ENCODE measurements at places on chromosomes 1 and 21. TPM values are rescaled to one million over a fixed set of nuclear protein-coding genes. Genes with fewer than 3 reads are reported as not detected.

GRCh38 chr1:21284206-21285054, 5.8 kb downstream of the ECE1 start:
- peak overlapping the region; percentile 35 for H3K4me3 ChIP-seq
- peaks cover 25% of the 10 kb centered on the region for H3K36me3 ChIP-seq
- H3K27me3 ChIP-seq, result no peaks in the 10 kb centered on the region
- no peak for DNase-seq
- peak overlapping the region; percentile 43 for H3K27ac ChIP-seq
- H3K4me1 ChIP-seq, result peaks cover 62% of the 10 kb centered on the region

DNA sequence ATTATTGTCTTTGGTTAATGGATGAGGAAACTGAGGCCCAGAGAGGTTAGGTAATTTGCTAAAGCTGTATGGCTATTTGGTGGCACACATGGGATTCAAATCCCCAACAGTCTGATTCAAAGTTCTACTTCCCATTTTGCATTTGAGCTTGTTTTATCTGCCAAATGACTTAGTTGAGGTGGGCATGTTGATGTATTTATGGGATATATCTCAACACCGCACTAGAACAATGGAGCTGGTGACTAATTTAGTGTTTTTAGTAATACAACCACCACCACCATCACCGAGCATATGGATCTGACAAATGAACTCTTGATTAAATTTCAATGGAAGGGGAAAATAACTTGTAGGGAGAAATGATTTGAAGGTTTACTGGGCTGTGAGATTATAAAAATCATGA, 26.8 kb downstream of the THEM4 start:
- no peak overlapping the region for H3K4me3 ChIP-seq
- DNase-seq, result no peak
- no peaks in the 10 kb centered on the region for H3K27me3 ChIP-seq
- H3K27ac ChIP-seq, result no peak overlapping the region
- peaks cover 9% of the 10 kb centered on the region for H3K4me1 ChIP-seq
- H3K36me3 ChIP-seq, result peaks cover 14% of the 10 kb centered on the region

DNA sequence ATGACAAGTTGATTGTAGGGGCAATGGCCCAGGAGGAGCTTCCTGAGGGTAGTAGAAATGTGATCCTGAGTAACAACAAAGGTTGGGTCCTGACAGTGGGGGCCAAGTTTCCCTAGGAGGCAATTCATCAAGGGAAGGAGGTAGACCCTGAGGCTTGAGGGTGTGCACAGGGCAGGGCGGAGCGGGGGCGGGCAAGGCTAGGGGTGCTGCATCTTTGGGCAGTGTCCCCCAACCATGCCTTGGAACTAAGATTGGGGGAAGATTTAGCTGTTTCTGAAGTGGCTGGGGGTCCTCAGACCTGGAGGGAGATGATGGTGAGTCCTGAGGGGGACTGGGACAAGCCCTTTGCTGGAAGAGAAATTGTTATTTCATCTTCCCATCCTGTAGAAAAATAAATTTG, 50.9 kb downstream of the HUNK start:
- H3K36me3 ChIP-seq, result no peaks in the 10 kb centered on the region
- H3K27me3 ChIP-seq, result no peaks in the 10 kb centered on the region
- DNase-seq, result no peak
- no peaks in the 10 kb centered on the region for H3K4me1 ChIP-seq
- no peak overlapping the region for H3K4me3 ChIP-seq

DNA sequence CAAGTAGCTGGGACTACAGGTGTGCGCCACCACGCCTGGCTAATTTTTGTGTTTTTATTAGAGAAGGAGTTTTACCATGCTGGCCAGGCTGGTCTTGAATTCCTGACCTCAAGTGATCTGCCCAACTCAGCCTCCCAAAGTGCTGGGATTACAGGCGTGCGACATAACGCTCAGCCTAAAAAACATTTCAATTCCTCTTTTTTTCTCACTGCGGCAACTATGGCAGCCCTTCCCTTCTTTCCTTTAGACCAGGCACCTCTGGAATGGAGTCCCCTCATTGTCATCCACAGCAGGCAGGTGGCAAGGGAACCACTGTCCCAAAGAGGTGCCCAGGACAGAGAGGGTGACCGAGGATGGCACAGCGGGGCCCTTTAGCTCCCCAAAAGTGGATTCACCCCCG, 14.1 kb downstream of the CEP104 start:
- no peak for DNase-seq
- no peaks in the 10 kb centered on the region for H3K4me1 ChIP-seq

- H3K27me3 ChIP-seq, result no peaks in the 10 kb centered on the region
- DNase-seq, result no peak
- H3K4me3 ChIP-seq, result no peak overlapping the region
- no peak overlapping the region for H3K27ac ChIP-seq
- H3K4me1 ChIP-seq, result peaks cover 16% of the 10 kb centered on the region
Measured at GRCh38 chr1:202357506-202357905, 9.0 kb downstream of the PPP1R12B start.

- peaks cover 16% of the 10 kb centered on the region for H3K36me3 ChIP-seq
- H3K27me3 ChIP-seq, result peaks cover 61% of the 10 kb centered on the region
- peak; percentile 52 for DNase-seq
- H3K4me1 ChIP-seq, result peaks cover 25% of the 10 kb centered on the region
Measured at GRCh38 chr1:161258439-161259344, at the start of gene PCP4L1. Gene PCP4L1, plus strand, starts transcription at chr1:161258745. Its CDS starts 230 bp downstream, at chr1:161258975.

GRCh38 chr21:35198565-35198964, 149.5 kb upstream of the RUNX1 start:
- H3K36me3 ChIP-seq, result peaks cover 12% of the 10 kb centered on the region
- H3K27me3 ChIP-seq, result no peaks in the 10 kb centered on the region
- peaks cover 54% of the 10 kb centered on the region for H3K4me1 ChIP-seq
- H3K27ac ChIP-seq, result peak overlapping the region; percentile 27
- H3K4me3 ChIP-seq, result peak overlapping the region; percentile 60

GRCh38 chr1:232438476-232438875, 191.5 kb downstream of the SIPA1L2 start:
- H3K4me3 ChIP-seq, result no peak overlapping the region
- H3K27me3 ChIP-seq, result no peaks in the 10 kb centered on the region
- no peaks in the 10 kb centered on the region for H3K4me1 ChIP-seq
- DNase-seq, result no peak
- no peak overlapping the region for H3K27ac ChIP-seq

GRCh38 chr1:218865591-218865990, 308.1 kb upstream of the LYPLAL1 start:
- H3K4me3 ChIP-seq, result no peak overlapping the region
- no peaks in the 10 kb centered on the region for H3K4me1 ChIP-seq
- no peaks in the 10 kb centered on the region for H3K27me3 ChIP-seq
- no peak for DNase-seq
- no peaks in the 10 kb centered on the region for H3K36me3 ChIP-seq

DNA sequence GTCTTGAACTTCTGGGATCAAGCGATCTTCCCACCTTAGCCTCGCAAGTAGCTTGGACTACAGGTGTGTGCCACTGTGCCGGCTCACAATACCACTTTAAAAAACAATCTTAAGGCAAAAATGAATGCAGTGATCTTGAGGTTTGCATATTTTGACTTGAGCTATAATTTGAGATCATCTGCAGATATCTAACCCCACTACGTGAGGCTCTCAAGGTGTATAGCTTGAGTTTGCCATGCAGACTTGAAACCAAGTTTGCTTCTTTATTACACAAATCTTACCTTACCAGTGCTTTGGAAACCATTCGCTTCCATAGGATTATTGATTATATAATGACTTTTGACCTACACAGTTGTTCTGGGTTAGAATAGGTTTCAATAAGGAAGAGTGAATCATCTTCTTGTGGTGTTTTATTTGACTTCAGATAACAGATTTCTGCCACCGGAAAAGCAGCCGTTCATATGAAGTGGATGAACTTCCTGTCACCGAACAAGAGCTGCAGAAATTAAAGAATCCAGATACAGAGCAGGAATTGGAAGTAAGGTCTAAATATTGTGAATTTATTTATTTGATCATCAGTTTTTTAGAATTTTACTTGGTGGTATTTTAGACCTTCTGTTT, 155.1 kb downstream of the VPS13D start:
- peaks cover 41% of the 10 kb centered on the region for H3K4me1 ChIP-seq
- peak; percentile 12 for DNase-seq
- peak overlapping the region; percentile 74 for H3K4me3 ChIP-seq
- H3K27ac ChIP-seq, result peak overlapping the region; percentile 44
- H3K27me3 ChIP-seq, result no peaks in the 10 kb centered on the region
- H3K36me3 ChIP-seq, result peaks cover 51% of the 10 kb centered on the region

- H3K4me3 ChIP-seq, result no peak overlapping the region
- no peaks in the 10 kb centered on the region for H3K36me3 ChIP-seq
- H3K27me3 ChIP-seq, result no peaks in the 10 kb centered on the region
- H3K27ac ChIP-seq, result no peak overlapping the region
Measured at GRCh38 chr1:23405946-23406345, 18.6 kb downstream of the TCEA3 start.

DNA sequence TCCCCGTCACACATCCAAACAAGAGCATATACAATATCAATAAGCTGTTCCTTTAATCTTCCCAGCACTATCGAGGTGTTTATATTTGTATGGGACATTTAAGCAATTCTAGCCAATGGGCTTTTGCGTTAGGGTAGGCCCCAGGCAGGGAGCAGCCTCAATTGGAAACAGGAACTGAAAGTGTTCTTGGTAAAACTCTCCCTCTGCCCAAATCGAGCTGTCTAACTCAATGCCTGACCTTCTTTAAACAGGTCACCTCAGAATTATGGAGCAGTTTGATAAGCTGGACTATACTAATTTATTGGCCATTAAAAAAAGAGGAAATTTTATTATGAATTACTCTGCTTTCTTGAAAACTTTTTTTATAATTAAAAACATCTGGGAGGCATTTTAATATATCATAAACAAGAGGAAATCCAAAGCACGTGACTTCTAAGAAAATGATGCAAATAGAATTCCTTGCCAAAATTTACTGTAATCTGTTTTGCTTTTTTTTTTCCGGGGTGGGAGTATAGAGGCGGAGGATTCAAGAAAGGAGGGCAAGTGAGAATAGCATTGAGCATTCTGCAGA, 498.1 kb downstream of the LMO4 start:
- DNase-seq, result no peak
- no peaks in the 10 kb centered on the region for H3K4me1 ChIP-seq
- H3K27me3 ChIP-seq, result no peaks in the 10 kb centered on the region
- no peak overlapping the region for H3K27ac ChIP-seq
- no peaks in the 10 kb centered on the region for H3K36me3 ChIP-seq

DNA sequence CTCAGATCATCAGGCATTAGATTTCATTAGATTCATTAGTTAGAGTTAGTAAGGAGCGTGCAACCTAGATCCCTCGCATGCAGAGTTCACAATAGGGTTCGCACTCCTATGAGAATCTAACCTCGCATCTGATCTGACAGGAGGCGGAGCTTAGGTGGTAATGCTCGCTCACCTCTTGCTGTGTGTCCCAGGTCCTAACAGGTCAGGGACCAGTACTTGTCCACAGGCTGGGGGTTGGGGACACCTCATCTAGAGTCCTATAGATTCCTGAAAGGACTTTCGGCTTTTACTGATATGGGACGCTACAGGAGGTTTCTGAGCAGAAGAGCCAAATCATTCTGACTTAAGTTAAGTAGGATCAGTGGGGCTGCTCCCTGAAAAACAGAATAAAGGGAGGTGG, 91.4 kb downstream of the AKT3 start:
- peaks cover 12% of the 10 kb centered on the region for H3K4me1 ChIP-seq
- no peaks in the 10 kb centered on the region for H3K36me3 ChIP-seq
- no peak for DNase-seq
- H3K4me3 ChIP-seq, result no peak overlapping the region

- H3K27ac ChIP-seq, result no peak overlapping the region
- DNase-seq, result no peak
- no peaks in the 10 kb centered on the region for H3K27me3 ChIP-seq
Measured at GRCh38 chr1:222931023-222931422, 116.2 kb downstream of the DISP1 start.

DNA sequence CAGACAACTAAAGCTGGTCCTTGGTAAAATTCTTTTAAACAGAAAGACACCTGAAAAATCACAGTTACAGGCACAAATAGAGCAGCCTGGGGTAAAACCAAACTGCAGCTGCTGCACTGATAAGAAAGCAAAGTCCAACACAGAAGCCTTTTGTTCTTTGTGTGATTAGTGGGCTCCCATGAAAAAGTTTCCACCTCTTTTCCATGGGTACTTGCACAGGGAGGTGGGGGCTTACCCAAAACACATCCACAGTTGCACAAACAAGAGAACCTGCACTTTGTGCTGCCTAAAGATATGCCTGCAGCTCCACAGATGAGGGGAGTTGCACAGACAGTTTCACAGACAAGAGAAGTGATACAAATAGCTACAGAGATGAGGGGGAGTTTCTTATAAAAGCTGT, 106.7 kb upstream of the SLC5A9 start:
- no peak for DNase-seq
- peaks cover 4% of the 10 kb centered on the region for H3K27me3 ChIP-seq
- H3K36me3 ChIP-seq, result no peaks in the 10 kb centered on the region

DNA sequence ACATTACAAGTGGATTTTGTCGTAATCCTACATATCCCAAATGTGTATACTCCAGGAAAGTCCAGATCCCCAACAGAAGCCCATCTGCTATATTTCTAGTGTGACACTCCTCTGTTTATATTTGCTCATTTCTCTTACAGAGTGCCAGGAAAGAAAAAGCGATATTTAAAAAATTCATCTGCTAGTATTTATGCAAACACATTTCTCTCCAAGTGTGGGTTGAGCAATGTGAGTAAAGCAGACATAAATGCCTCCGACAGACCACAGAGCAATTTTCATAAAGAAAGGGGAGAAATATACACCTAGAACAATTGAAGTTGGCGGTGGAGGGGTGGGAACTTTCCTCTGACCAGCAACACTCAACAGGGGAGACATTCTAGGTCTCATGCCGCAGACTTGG, 22.2 kb upstream of the RAP1A start:
- H3K27ac ChIP-seq, result peak overlapping the region; percentile 41
- peaks cover 99% of the 10 kb centered on the region for H3K4me1 ChIP-seq
- peak overlapping the region; percentile 80 for H3K4me3 ChIP-seq
- peak; percentile 40 for DNase-seq
- H3K36me3 ChIP-seq, result peaks cover 3% of the 10 kb centered on the region

DNA sequence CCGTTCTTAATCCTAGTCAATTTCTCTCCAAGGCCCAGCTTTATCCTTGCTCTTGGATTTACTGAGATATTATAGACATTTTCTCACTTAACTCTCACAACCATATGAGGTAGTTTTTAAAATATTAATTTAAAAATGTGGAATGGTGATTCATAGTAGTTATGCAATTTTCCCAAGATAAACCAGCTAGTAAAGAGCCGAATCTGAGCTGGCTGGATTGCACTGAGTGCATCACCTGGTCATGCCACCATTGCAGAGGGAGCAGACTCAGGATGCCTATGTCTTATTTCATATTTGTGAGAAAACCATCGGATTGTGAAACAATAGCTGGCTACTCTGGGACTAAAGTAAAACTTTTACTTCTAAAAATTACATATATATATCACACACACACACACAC, 494.0 kb downstream of the KCNT2 start:
- no peak overlapping the region for H3K27ac ChIP-seq
- no peak for DNase-seq
- no peaks in the 10 kb centered on the region for H3K27me3 ChIP-seq
- H3K4me1 ChIP-seq, result no peaks in the 10 kb centered on the region
- H3K36me3 ChIP-seq, result no peaks in the 10 kb centered on the region
- no peak overlapping the region for H3K4me3 ChIP-seq

- no peak for DNase-seq
- no peak overlapping the region for H3K4me3 ChIP-seq
- no peak overlapping the region for H3K27ac ChIP-seq
- H3K27me3 ChIP-seq, result no peaks in the 10 kb centered on the region
- H3K4me1 ChIP-seq, result no peaks in the 10 kb centered on the region
- H3K36me3 ChIP-seq, result peaks cover 2% of the 10 kb centered on the region
Measured at GRCh38 chr1:216528816-216529215, 105.6 kb upstream of the USH2A start.

The SPRR3 gene
- not detected for total RNA-seq

The RCSD1 gene
- 69.5 TPM for total RNA-seq

The ZNF593OS gene
- total RNA-seq, result not detected

The CASQ2 gene
- total RNA-seq, result not detected

The TMEM240 gene
- 1.0 TPM for total RNA-seq

The GBP4 gene
- total RNA-seq, result 60.6 TPM

The CCDC17 gene
- 5.9 TPM for total RNA-seq

The APOBEC4 gene
- not detected for total RNA-seq

The MARCKSL1 gene
- total RNA-seq, result 12.3 TPM
